T-helper 17 cell (primary cell): ENCODE measurements at places on chromosomes 12 and 14.

- DNase-seq = no peak
Observed at GRCh38 chr12:29176941-29177340, 27.9 kb downstream of the FAR2 start.

DNA sequence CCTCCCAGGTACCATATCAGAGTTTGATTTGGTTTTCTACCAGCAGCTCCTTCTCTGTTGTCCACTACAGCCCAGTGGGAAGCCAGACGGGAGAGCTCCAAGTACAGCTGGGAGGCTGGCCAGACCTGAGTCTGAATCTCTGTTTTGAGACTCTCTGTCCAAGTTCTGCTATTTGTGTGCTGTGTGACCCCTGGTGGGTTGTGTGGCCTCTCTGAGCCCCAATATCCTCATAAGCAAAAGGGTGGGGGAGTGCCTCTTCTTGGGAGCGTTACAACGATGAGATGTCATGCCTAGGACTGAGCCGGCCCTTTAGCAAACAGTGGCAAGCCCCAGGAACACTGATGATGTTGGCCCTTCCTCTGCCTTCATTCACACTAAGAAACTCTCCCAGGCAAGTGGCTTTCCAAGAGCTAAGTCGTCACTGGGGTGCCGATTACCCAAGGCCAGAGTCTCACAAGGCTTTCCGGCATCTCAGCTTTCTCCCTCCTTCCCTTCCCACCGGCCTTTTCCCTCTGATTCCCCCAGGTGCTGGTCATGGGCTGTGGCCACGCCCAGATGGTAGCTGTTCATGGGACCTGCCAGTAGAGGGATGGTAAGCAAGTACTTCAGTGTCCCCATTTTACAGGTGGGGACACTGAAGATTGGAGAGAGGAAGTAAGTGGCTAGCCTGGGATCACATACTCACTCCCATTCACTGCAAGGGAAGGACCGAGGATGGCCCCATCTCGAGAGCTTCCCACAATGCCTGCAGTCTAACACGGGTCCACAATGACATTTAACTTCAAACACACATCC lies 47.7 kb downstream of the BCL11B start:
- no peak for DNase-seq

- no peak for DNase-seq
Observed at GRCh38 chr12:104495786-104496185, 39.0 kb downstream of the CHST11 start.

DNA sequence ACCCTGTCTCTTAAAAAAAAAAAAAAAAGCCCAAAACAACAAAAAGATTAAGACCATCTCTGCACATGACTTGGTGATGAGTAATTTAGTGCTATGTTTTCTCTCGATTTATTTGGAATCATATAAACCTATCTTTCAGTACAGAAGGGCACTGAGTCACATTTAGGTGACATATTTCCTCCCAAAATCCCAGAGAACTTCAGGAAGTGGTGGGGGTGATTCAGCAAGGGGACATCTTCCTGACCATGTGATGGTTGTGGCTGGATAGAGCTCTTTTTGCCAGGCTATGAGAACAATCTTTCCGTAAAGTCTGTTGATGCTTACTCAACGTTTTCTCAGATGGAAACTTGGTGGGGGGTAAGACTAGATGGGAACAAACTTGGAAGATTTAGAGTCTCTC lies 50.0 kb downstream of the PPFIBP1 start:
- no peak for DNase-seq

DNA sequence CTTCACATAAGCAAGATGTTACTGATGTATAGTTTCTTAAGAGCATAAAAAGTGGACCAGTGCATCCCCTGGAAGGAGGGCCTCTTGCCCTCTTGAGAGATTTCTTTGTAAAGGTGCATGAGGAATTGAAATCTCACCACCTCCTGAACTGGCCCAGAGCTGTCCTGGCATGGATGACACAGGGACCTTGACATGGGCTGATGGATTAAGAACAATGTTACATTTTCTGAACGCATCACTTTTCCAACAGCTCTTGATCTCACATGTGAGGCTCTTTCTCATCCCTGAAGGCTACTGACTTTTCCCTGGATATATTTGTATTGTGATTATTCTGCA lies 360.4 kb downstream of the RGS6 start:
- DNase-seq = no peak

GRCh38 chr12:99053616-99054362 lies 408.7 kb downstream of the APAF1 start:
- DNase-seq = no peak

DNA sequence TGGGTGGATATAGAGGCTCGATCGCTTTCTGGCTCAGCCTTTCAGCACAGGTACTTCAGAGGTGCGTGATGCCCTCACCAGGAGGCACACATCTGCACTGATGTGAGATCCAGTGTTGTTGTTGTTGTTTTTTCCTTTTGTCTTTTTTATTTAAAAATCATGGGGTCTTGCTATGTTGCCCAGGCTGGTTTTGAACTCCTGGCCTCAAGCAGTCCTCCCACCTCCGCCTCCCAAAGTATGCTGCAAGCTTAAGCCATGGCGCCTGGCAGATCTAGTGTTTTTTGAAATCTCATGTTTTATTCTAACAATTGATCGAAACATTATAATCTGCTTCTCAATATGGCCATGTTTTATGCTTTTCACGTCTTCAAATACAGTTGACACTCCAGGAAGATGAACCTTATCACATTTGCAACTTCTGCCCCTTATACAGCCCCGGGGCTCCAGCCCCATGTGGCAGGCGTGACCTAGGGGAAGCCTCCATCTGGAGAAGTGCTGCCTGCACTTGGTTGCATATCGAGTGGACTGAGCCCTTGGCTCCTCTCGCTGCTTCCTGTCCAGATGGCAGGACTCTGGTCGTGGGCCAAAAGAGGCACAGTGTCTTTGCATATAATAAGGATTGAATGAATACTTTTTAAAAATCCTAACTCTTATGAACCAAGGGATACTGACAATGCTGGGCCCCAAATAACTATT lies 71.7 kb downstream of the TRAF3 start:
- no peak for DNase-seq

GRCh38 chr14:58488550-58488949 lies 61.0 kb downstream of the KIAA0586 start:
- DNase-seq = no peak

GRCh38 chr12:30531731-30532678 lies 163.7 kb downstream of the IPO8 start:
- no peak for DNase-seq

- DNase-seq = no peak
Observed at GRCh38 chr14:65783576-65783975, 371.0 kb downstream of the FUT8 start.

- no peak for DNase-seq
Observed at GRCh38 chr14:22220427-22220826, 368.6 kb downstream of the DAD1 start.

DNA sequence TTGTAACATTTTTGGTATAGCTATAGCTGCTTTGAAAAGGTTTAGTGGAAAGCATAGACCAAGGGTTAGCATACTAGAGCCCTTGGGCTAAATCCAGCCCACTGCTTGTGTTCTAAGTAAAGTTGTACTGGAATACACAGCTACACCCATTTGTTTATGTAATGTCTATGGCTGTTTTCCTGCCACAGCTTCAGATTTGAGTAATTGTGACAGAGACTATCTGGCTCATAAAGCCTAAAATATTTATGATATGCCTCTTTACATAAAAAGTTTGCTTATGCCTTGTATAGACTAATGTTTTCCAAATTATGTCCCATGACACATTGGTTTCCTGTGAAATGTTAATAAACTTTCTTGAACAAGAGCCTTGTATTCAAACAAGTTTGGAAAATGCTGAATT lies 234.8 kb upstream of the ATP2B1 start:
- DNase-seq = no peak

DNA sequence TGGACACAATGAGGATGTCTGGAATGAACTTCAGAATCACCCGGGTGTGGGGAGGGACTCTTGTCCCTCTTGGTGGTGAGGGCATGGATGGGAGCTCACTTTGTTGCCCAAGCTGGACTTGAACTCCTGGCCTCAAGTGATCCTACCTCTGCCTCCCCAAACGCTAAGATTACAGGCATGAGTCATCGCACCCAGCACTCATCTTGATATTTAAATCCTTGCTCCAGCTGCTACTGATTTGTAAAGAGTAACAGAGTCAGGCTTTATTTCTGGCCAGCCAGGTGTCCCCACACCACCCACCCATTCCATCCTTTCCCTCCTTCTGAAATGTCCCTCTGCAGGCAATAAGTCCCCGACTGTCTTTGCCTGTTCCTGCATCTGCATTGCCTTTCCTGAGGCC lies 4.9 kb downstream of the DDX54 start:
- no peak for DNase-seq
